Fibroblast of villous mesenchyme (primary cell): ENCODE measurements at places on chromosomes 7 and 10. TPM values are rescaled to one million over a fixed set of nuclear protein-coding genes. Genes with fewer than 3 reads are reported as not detected.

The PRKCQ gene
- under 0.01 TPM in 2 replicates for total RNA-seq

The PAX4 gene
- total RNA-seq = not detected in 2 replicates

The IFIT1B gene
- under 0.01 TPM in 1 of 2 replicates, not detected in the other for total RNA-seq

The METTL27 gene
- total RNA-seq = 1.6 and 2.6 TPM in 2 replicates

DNA sequence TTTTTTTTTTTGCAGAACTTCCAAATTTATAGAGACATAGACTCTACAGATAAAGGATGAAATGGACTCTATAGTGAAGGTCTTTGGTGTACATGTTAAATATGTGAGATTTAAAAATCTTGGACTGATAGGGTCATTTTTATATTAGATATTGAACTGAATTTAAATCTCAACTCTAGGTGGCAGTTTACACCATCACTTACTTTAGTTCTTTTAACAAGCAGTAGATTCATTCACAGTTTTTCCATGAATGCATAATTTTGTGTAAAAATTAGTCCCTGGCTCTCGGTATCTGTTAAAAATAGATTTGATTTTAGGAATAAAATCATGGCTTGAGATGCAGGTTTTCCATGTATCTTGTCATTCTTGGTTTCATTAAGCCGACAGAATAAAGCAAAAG is 31.1 kb upstream of the SNX13 start:
- DNase-seq = peak; percentile 26

DNA sequence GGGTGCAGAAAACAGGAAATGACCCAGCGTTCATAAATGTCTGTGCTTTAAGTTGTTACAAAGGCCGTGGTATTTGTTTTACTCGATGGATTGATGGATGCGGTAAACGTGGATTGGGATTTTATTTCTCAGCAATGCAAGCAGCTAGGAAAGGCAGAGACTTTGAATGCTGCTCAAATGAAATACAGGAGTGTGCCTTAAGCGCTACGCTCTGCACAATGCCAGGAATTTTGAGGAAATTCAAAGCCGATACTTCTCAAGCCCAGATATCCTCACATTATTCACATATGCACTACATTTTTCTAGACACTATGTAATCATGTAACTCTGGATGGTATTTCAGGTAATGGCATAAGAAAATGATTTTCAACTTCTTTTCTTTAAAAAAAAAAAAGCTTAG is 514.3 kb upstream of the ADARB2 start:
- DNase-seq = no peak

- no peak for DNase-seq
Measured at GRCh38 chr10:37263304-37263703, 137.9 kb downstream of the ANKRD30A start.

DNA sequence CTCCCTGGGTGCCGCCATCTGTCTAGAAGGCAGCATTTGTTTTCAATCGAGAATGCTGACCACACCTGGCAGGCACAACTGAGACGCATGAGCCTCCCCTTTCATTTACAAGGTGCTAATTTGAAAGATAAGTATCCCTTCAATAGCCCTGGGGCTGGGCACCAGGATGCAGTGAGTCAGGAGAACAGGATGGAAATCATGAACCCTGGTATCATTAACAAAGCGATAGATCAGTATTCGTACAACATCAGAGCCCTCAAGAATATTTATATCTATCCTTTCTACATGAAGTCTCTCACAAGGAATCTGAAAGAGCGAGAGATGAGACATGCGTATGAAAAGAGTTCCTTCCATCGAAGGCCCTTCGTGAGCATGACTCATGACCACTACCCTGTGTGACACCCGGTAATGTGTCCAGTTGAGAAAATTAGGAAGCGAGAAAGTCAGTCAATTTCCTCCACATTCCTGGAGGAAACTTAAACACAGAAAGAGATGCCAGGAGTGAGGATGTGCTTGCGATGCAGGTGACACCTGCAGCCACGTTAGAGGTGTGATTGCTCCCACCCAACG is 123.1 kb upstream of the PITRM1 start:
- DNase-seq = no peak
